ENCODE measurements at places on chromosomes 1 and 21.

- DNase-seq: peak; percentile 4
Observed at GRCh38 chr1:101081496-101082488, 56.2 kb upstream of the DPH5 start.

GRCh38 chr1:32246888-32247273 lies at the start of gene FAM167B:
Gene FAM167B, plus strand, starts transcription at chr1:32247222. Its CDS starts 200 bp downstream, at chr1:32247422.
- no peak for DNase-seq

GRCh38 chr1:99648107-99648506 lies 2.2 kb downstream of the PALMD start:
- no peak for DNase-seq

DNA sequence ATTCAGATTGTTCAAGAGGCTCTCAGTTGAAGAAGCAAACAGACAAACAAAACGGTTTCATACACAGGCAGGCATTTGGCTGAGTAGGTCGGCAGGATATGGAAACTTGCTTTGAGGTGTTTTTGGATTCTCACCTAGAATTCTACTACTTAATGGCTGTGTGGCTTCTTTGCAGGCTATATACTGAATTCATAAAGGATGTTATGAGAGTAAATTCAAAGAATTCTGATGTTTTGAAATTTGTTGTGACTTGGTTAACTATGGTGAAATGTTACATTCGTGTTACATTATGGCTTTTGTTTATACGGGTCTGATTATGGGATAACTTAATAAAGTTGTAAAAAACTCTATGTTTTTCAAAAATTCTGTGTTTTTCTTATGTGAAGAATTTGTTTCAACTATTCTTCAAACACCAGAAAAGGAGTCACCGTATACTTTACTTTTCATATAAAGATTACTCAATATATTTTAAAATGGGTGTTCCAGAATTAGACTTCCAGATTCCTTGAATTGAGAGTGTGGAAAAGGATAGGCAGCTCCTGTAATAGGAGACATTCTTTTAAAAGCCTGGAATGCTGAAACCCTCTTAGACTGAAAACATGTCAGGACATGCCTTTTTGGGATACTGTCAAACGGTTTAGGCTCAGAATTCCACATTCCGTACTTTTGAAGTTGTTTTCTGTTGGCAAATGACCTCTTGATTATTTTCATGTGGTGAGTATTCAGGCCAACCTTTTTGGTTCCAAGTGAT lies 8.2 kb upstream of the IRF2BP2 start:
- DNase-seq: no peak

DNA sequence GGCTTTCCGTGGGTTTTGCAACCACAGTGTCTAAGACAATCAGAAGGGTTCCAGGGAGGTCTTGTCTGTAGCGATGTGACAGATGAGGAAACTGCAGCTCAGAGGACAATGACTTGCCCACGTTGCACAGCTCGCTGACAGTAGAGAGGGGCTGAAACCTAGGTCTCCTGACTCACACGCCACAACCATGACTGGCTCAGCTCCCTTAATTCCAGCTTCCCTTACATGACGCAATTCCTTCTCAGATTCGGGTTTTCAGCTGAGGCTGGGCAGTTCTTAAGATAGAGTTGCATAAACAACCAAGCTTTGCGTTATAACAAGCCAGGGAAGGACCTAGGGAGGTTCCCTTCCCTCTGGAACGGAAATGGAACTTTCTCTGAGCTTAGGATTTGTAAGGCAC lies 36.3 kb downstream of the DHCR24 start:
- DNase-seq: no peak

DNA sequence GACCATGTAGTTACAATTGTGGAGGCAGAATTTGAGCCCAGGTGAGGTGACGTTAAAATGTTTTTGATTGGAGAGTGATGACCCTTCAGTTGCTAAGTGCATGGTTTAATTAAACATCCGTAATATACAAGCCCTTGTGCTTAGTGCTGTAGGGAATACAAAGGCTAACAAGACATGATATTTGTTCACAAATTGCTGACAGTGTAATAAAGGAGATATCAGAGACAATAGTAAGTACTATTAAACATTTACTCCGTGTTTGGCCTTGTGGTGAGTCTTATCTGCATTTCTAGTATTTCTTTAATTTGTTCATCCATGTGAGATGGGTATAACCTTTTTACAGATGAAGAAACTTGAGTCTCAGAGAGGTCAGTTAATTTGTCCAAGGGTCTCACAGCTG lies 37.9 kb downstream of the RLF start:
- DNase-seq: no peak

DNA sequence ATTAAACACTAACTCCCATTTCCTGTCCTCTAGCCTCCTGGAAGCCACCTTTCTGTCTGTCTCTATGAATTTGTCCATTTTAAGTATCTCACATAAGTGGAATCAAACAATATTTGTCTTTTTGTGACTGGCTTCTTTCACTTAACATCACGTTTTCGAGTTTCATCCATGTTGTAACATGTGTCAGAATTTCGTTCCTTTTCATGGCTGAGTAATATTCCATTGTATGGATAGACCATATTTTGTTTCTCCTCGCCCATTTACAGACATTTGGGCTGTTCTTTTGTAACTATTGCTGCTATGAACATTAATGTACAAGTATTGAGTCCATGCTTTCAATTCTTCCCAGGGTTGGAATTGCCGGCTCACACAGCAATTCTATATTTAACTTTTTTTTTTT lies 15.7 kb upstream of the H6PD start:
- no peak for DNase-seq

GRCh38 chr21:42781150-42781970 lies 98.0 kb downstream of the WDR4 start:
- DNase-seq: no peak

GRCh38 chr1:158075078-158075477 lies 81.6 kb downstream of the KIRREL1 start:
- DNase-seq: no peak

- DNase-seq: no peak
Observed at GRCh38 chr1:21763236-21763635, 19.7 kb downstream of the USP48 start.

- DNase-seq: no peak
Observed at GRCh38 chr21:32256873-32257620, 21.8 kb downstream of the MIS18A start.

GRCh38 chr1:201418461-201418860 lies 3.1 kb downstream of the TNNI1 start:
- no peak for DNase-seq

- no peak for DNase-seq
Observed at GRCh38 chr1:198102454-198102827, 54.4 kb upstream of the NEK7 start.

DNA sequence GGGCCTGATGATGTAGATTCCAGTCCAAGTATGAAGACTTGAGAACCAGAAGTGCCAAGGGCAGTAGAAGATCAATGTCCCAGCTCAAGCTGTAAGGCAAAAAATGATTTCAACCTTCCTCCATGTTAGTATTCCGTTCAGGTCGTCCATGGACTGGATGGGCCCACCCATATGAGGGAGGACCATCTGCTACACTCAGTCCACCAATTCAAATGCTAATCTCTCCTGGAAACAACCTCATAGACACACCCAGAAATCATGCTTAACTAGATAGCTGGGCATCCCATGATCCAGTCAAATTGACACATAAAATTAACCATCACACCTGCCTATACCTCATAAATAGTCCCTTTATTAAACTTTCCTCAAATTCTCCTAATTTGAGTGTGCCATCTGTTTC lies 73.3 kb upstream of the NFASC start:
- no peak for DNase-seq

DNA sequence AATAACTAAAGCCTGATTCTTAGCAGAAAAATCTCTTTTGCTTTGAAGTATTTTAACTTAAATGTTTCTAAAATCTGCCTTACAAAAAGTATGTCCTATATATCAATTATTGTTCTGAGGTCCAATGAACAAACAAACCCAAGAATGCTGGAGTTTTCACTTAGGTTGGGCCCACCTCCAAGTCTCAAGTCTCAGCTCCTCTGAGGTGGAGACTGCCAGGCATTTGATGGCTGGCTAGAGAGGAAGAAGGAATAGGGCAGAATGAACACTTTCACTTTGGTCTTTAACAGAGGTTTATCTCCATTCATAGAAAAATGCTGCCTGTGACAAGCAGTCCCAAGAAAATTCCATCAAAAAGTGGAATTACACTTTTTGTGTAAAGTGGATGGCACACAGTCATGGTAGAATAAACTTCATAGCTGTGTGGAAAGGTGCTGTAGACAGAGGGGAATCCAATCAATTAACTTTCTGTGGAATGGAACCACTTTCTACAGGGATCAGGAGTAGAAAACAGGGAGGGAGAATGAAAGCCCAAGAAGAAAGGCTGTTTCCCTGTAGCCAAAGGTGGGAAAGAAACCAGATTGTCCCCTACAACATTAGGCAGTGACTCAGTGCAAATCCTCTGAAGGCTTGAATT lies 349.4 kb upstream of the RUNX1 start:
- no peak for DNase-seq

DNA sequence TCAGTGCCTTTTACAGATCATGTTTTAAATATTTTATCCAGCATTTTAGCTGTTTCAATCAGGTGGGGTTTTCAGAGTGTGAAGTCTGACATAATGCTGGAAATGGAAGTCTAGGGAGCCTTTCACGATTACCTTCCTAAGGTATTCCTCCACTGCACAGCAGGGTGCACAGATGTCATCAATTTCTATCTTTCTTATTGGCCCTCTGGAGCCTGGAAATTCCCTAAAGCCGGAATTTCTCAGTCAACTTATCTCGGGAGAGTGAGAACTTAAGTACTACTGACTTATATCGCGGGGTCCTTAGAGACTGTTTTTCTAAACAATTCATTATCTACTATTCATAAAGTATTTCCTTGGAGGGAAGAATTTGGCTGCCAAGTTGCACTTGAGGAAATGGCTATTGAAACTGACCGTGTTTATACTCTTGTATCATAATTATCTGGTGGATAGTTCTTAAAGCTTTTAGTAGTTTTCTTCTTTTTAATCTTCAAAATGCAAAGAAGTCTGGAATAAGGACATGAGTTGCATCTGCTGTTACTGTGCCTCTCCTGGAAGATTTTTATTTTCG lies 311.8 kb upstream of the B3GALT2 start:
- DNase-seq: no peak

DNA sequence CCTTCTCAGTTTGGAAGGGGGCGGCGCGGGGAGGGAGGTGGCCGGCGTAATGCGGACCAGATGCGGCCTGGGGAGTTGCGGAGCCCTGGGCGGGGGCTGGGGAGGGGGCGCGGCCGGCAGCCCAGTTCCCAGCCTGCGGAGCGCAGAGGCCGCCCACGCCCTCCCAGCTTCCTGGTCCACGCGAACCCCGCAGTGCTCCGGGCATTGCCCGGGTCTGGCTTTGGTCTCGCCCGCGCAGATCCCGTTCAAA lies 695 bp downstream of the DMBX1 start:
- no peak for DNase-seq

GRCh38 chr1:165116732-165117131 lies 239.8 kb downstream of the LMX1A start:
- DNase-seq: no peak

GRCh38 chr1:62321446-62321845 lies 2.2 kb upstream of the KANK4 start:
- DNase-seq: no peak

GRCh38 chr21:46100906-46101305 lies 3.0 kb downstream of the COL6A2 start:
- DNase-seq: no peak

DNA sequence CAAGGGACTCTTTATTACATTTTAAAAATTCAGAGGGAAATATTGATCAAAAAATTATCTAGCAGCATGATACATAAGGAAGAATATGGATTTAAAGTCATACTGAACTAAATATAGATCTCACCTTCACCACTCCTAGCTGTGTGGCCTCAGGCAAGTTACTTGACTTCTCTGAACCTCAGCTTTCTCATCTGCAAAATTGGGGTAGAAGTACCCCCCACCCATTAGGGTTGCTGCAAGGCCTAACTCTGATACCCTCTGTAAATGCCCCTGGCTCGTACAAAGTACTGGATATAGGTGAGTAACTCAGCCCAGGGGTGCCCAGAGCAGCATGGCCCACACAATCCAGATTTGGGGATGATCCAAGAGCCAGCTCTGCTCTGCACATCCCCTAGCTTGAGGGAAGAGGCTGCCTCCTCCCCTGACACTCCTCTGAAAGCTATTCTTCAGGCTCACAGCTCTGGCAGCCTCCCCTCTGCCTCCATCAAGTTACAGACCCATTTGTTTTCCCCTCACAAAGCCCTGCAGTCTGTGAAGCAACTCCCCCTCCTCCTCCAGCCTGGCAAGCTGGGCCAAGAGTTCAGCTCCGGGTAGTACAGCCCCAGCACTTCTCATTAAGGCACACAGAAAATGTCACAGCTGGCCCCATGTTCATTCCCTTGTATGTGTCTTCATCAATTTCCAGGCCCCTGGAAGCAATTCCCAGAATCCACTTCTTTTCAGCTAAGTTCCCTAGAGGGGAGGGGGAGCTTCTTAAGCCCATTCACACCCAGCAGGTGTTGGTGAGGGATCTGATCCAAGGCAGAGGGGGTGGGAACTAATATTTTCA lies 143.7 kb downstream of the PLPP3 start:
- DNase-seq: no peak

DNA sequence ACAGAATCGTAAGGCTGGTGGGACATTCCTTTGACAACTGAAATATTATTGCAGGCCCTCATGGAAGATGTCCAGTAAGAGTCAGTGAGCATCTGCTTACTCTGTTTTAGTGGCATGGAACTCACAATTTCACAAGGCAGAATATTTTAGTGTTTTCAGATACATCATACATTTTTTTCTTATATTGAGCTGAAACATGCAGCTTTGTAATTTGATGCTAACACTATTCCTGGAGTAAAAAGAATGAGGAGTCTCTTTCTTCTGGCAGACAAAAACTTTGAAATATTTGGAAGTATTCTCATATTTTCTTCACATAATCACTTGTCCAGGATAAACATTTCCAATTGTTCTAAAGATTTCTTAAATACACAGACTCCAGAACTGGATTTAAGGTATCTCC lies 17.7 kb downstream of the CLDN17 start:
- no peak for DNase-seq

DNA sequence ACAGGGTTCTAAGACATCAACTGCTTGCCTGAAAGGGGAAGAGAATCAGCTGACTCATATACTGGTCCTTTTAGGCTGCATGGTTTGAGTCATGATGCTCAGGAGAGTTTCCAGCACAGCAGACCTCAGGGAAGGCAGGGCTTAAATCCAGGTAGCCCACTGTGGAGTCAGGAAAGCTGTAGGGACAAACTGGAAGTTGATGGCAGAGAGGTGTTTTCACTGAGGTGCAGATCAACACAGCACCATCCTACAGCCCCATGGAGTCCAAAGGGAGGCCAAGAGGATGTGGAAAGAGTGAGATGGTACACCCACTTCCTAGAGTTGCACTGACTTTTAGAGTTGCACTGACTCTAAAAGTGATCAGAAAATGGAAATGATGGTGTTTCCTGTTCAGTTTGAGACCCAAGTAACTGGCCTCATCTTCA lies 252.4 kb upstream of the DUSP10 start:
- DNase-seq: no peak

Data from stimulated activated CD8-positive, alpha-beta memory T cell treated with anti-CD3 and anti-CD28 coated beads, Interleukin-7, amount 100 ng/mL, for 24 hours (primary cell).